ENCODE measurements at places on chromosomes 4 and X.

DNA sequence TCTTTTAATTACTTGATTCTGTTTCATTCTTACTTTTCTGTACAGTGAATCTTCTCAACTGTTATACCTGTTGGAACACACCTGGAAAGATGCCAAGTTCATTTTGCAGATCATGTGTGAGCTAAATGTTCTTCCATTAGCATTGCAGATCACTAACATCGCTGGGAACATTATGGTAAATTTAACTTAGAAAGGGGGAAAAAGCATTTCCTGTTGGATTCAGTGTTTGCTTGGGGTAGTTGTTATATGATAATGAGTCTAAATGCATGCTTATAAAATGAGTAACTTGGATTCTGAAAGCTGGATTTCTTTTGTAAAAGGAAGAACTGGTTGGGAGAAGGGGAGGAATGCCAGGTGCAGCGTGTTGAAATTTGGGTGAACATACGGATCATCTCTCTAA lies 47.6 kb downstream of the POLA1 start:
- no peak for DNase-seq

GRCh38 chr4:184261246-184261645 lies 43.6 kb upstream of the ENPP6 start:
- DNase-seq, result no peak

- no peak for DNase-seq
Measured at GRCh38 chrX:10296576-10296975, 139.8 kb downstream of the CLCN4 start.

DNA sequence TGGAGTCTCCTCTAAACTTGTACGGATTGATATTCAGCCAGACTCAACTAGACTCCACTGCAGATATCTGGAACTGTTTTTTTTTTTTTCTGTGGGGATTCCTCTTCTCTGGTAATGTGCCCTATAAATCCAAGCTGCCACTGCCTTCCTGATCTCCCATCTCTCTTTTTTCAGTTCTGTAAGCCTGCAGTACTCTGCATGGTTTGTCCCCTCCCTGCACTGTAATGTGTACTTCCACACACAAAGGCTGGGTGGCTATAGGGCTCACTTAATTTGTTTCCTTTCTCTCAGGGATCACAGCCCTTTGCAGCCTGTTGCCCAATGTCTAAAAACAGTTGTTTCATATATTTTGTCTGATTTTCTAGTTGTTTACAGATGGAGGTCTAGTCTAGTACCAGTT lies 84.7 kb upstream of the RPA4 start:
- DNase-seq, result no peak

DNA sequence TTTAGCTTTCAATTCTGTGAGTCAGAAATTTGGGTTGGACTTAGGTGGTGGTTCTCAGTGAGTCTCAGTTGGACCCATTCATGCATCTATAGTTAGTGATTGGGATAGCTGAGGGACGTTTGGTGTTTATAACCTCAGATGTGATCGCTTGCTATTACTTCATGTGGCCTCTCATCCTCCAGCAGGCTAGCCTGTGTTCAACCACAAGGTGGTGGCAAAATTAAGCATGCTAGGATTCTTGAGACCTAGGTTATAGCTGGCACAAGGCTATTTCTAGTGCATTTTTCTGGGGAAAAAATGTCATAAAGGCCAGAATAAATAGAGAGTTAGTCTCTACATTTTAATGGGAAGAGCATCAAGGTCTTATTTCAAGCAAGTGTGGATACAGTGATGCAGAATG lies 10.9 kb upstream of the GRPR start:
- no peak for DNase-seq

Data from NCI-H2081 treated with DMSO at 0.1 percent for 48 hours (cell line).